ENCODE measurements at places on chromosomes 3 and 15.

- no peak for DNase-seq
Measured at GRCh38 chr3:51802106-51802703, 23.2 kb upstream of the IQCF6 start.

- DNase-seq = no peak
Measured at GRCh38 chr3:141129541-141130011, 78.4 kb downstream of the SPSB4 start.

DNA sequence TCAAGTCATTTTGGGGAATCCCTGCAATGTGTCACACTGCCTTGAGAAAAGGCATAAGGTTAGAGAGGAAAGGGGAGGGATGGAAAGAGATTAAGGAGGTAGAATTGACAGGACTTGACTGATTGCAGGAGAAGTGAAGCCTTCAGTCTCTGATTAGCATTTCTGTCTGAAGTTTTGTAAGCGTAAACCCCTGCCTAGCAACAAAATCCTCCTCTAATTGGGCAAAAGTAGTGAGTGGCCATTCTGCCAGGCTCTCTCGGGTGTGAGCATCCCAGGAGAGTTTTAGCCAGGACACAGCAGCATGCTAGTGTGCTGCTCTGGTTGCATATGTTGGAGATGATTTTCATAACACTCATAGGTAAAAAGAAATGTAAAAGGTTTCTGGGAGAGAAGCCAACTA, 117.0 kb upstream of the MRPL3 start:
- DNase-seq = no peak

- DNase-seq = no peak
Measured at GRCh38 chr3:99248913-99249312, 347.4 kb upstream of the DCBLD2 start.

GRCh38 chr15:31569836-31570235, 243.2 kb downstream of the KLF13 start:
- no peak for DNase-seq

DNA sequence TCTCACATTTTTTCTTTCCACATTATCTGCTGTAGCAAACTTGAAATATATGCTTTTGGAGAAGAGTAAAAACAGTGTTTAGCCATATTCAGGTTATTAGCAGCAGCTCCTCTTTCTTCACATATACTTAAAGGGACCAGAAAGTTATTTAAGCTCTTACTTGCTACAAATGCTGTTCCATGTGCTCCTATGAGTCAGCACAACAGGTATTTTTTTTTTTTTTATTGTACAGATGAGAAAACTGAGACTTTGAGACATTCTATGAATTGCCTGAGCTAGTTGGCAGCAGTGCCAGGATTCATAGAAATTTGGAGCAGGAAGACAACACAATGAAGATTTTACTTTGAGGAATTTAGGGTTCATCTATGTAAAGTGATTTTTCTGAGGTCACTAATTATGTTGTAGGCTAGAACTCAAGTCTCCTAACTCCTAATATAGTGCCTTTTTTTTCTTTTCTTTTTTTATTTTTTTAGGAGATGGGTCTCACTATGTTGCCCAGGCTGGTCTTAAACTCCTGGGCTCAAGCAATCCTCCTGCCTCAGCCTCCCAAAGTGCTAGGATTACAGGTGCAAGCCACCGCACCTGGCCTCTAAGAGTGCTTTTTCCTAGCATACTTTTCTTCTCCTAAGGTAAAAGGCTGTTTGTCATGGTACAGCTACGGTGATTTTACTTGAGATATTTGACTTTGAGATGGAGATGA, 23.6 kb downstream of the SETD5 start:
- no peak for DNase-seq

- no peak for DNase-seq
Measured at GRCh38 chr15:39427705-39428104, 153.2 kb upstream of the THBS1 start.

DNA sequence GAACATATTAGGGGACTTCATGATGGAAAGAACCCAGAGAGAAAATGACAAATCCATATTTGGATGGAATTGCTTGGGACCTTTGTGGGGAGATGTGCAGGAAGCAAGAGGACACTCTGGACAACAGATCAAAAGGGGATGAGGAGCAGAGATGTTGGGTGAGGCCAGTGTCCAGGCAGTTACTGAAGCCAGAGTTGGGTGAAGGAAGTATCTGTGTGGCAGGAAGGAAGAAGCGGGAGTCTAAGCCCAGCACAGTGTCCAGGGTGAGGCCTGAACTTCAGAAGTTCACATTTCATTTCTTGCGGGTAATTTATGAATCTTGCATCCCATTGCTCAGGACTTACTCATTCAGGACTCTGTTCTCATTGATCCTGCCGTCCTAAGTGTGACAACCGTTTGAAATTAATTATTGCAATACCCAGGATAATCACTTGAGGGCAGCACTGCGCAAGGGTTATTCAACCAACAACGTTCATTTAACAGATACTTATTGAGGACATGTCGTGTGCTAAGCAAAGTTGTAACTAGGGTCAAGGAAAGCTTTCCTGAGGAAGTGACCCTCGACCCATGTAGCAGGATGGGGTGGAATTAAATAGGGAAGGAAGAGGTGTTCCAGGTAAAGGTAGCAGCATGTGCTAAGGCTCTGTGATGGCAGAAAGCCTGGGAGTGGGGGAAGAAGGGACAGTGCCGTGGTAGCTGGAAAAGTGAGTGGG, 61.3 kb upstream of the CMTM8 start:
- DNase-seq = peak; percentile 82

- no peak for DNase-seq
Measured at GRCh38 chr3:150372722-150373121, 35.4 kb upstream of the TSC22D2 start.

- DNase-seq = no peak
Measured at GRCh38 chr15:41205315-41205714, 25.2 kb downstream of the EXD1 start.

DNA sequence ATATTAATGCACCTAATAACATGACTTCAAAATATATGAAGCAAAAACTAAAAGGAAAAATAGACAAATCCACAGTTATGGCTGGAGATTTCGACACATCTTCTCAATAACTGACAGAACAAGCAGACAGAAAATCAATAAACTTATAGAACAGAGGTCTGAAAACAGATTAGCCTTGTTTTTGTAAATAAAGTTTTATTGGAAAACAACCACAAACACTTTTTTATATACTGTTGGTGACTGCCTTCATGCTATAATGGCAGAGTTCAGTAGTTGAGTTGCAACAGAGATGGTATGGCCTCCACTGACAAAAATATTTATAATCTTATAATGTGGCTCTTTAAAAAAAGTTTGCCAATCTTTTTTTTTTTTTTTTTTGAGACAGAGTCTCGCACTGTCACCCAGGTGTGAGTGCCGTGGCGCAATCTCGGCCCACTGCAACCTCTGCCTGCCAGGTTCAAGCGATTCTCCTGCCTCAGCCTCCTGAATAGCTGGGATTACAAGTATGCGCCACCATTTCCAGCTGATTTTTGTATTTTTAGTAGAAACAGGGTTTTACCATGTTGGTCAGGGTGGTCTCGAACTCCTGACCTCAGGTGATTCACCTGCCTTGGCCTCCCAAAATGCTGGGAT, 52.2 kb upstream of the GATA2 start:
- DNase-seq = no peak

DNA sequence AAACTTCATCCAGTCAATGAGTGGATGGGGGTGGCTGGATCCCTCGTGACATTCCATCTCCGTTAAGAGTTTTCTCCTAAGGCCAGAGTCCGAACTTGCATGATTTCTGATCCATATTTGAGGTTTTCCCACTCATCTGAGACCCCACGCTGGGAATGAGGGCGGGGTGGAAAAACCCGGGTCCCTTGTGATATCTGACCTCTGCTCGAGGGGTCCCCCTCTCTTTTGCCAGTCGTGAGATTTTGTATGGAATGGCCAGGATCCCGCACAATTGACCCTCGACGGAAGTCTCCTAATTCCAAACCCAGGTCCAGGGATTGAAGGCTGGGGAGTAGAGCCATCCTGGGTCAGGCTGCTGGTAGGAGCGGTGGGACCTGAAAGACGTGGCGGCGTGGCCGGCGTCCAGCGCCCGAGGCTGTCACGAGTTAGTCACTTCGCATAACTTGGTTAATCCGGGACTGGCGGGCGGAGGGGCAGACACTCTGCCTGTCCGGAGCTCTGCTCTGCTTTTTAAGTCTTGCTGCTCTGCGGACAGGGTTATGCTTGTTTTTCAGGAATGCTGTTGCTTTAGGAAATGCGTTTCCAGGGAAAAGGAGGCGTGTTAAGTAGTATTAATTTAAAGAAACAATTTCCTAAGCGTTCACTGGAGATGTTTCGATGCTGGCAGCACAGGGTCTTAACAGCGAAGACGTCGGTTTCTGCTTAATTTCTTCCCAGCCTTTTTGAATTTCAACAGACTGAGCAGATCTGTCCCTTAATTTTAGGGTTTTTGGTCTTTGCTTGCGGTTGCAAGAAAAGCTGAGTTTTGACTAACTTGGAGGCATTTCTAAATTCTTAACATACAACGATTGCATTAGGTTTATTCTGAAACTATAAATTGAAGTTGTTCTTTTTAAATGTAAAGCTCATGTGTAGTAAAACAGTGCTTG, 69.7 kb upstream of the LRRFIP2 start:
- peak; percentile 67 for DNase-seq

GRCh38 chr3:154398084-154398967, 31.7 kb downstream of the GPR149 start:
- no peak for DNase-seq

DNA sequence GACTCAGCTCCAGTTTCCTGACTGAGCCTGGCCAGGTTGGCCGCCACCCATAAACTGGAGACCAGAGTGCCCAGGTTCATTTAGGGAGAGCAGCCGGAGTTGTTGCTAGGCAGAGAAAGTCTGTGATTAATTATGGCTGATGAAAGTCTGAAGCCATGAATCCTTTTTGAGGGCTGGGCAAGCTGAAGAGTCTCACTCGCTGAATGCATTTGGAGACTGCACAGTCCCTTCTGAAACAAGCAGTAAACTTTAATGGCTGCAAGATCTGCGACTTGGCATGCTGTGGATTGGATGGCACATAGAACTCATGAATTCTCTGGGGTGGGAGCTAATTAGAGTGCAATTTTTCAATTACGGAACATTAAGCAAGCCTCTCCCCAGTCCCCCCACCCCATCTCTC, 282.1 kb downstream of the RPLP1 start:
- DNase-seq = no peak

DNA sequence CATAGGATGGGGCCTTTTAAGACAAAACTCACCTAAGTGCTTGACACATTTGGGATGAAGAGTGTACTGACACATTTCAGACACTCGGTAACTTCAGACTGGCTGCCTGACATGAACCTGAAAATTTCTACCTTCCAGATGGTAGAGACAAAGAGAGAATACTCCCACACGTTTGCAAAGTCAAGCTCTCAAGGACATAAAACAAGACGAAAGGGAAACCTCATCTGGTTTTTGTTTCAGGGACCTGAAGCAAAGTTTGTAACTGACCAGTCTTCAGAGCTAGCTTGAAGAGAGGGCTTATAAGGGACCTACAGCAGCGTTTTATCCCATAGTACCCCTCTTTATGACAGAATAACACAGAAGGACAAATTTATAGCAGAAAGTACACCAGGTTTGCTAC, 41.9 kb downstream of the ZNF621 start:
- no peak for DNase-seq

DNA sequence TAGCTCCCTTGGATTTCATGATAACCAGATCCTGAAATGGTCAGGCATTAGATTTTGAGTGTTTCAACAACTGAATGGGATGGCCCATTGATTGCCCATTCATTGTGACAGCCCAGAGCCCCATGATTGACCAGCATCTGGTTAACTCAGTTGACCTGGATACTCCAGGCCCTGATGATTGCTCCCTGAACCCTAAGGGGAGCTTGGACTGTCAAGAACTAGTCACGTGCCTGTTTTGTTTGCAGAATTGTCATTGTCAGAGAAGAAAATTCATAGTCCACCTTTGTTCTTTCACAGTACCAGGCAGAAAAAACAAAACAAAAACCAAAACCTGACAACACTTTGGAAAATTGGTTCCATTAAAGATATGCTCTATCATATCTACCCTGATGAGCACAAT, 241.3 kb upstream of the ONECUT1 start:
- no peak for DNase-seq

- DNase-seq = no peak
Measured at GRCh38 chr3:33942483-33943150, 144.2 kb downstream of the PDCD6IP start.

DNA sequence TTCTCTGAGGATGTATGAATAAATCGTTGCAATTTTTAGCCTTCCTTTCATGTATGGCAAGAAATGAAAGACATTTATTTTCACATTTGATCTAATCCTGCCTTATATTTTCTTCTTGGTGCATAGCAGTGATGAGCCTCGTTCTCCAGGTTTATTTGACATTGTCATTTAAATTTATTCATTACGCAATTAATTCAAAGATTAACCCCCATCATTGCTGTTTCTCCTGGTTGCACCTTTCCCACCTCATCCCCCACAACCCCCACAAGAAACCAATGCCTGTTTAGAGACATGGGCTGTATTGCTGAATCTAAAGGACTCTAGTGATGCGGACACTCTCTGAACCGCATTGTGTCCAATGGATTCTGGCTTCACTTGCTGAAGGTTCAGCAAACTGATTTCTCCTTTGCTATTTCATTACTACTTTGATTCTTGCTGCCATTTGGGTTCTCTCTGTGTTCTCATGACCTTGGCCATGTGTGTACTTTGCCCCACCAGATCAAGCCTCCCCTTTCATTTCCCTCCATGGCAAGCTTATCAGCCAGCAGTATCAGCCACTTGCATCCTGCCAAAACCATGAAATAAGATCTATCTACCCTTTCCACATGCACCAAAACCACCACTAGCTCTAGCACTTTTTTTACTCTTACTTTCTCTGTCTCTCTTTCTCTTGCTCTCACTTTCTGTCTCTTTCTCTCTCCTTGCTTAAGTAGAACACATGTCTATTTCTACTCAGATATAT, 382.7 kb downstream of the GBE1 start:
- DNase-seq = no peak

DNA sequence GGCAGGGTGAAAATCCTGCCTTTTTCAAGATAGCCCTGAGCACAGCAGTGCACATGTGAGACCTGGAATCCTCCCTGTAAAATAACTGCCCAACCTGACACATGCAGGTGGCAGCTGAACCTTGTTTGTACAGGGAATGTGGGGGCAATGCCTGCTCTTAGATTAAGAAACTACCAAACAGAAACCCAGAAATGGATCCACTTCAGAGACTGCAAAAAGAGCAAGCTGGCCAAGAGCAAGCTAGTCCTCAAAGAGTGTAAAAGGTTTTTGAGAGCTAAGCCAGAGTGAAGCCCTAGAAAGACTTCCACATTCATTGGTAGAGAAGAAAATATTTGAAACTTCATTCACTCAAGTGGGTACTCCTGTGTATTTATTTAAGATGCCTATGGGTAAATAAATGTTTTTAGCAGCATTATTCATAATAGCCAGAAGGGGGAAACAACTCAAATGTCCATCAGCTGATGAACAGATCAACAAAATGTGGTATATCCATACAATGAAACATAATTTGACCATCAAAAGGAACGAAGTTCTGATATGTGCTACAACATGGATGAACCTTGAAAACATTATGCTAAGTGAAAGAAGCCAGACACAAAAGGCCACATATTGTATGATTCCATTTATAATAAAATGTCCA, 96.0 kb upstream of the TSC22D2 start:
- no peak for DNase-seq

GRCh38 chr15:74540761-74541493, at the start of gene ARID3B:
ARID3B (plus strand) TSS chr15:74541220; CDS start chr15:74543937, 2,717 bp downstream.
- peak; percentile 96 for DNase-seq

GRCh38 chr15:63042877-63043334, 359 bp downstream of the TPM1 start:
- peak; percentile 9 for DNase-seq

Measured in activated T-cell treated with anti-CD3 and anti-CD28 coated beads, Interleukin-2, amount 50 U/mL, for 72 hours (primary cell).